NCI-H1105 (cell line): ENCODE measurements at places on chromosomes 6 and 20.

GRCh38 chr6:98574984-98575383, 259.4 kb upstream of the POU3F2 start:
- no peak for DNase-seq

- DNase-seq = no peak
Measured at GRCh38 chr20:1171461-1172093, 13.2 kb downstream of the TMEM74B start.

- no peak for DNase-seq
Measured at GRCh38 chr6:17863901-17864754, 123.3 kb downstream of the KIF13A start.

DNA sequence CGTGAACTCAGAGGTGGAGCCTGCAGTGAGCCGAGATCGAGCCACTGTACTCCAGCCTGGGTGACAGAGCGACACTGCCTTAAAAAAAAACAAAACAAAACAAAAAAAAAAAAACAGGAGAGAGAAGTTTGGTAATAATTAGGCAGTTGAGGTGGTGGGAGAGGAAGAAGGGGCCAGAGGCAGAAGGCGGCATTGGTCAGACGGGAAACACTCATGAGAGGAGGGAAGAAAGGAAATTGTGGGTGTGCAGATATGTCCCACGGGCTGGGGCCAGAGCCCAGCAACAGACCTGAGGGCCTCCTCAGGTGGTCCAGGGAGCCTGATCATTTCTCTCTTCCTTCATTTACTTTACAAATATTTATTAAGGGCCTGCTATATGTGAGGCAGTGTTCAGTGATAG, 20.0 kb downstream of the SULF2 start:
- DNase-seq = no peak

DNA sequence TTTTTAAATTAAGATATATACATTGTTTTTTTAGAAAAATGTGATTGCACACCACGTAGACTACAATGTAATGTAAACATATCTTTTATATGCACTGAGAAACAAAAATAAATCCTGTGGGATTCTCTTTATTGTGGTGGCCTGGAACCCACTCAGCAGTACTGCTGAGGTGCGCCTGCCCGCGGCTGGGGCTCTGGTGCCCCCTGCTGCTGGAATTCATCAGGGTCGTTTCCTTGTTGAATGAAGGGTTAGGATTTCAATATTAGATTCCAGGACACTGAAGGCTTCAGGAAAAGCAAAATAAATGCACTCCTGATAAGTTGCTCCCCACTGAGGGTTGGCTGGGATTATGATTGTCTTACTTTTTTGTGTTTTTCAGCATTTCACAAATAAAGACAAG, 175.8 kb upstream of the GGTLC1 start:
- DNase-seq = no peak

GRCh38 chr6:22632581-22633145, 63.3 kb downstream of the HDGFL1 start:
- DNase-seq = no peak

DNA sequence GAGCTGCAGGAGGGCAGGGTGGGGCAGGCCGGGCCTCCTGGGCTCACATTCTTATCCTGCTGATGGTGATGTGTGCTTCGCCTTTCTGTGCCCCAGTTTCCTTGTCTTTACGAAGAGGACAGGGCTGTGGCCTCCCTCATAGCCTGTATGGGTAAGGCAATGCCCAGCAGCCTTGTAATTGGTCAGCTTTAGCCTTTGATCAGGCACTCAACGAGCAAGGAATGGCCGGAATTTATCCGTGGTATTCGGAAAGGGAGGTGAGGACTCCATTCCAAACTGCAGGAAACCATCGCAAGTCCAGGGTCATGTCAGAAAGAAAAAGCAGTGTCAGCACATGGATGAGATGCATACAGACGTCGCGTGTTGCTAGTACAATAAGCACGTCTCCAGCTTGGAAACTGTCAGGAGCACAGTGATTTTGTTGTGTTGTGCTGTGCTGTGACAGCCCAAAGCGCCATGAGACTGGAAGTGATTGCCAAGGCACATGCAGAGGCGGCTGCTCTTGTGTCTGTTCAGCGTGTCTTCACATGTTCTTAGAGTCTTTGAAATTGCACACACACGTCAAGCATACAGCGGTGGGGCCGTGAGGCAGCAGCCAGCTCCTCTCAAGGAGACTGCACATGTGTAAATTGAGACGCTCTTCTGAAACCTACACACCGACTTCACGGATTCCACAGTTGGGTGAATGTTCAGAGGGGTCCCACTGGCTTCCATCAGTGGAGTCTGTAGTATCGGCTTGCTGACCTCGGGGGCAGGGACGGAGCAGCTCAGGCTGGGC, 6.2 kb downstream of the SS18L1 start:
- DNase-seq = no peak

- DNase-seq = peak; percentile 34
Measured at GRCh38 chr20:56628873-56629463, at the start of gene TFAP2C. TFAP2C (plus strand) TSS chr20:56629306; CDS start chr20:56629545, 239 bp downstream.

GRCh38 chr6:6270948-6271535, 49.4 kb downstream of the F13A1 start:
- no peak for DNase-seq

- DNase-seq = no peak
Measured at GRCh38 chr6:35511562-35511941, 1.1 kb downstream of the TULP1 start.

DNA sequence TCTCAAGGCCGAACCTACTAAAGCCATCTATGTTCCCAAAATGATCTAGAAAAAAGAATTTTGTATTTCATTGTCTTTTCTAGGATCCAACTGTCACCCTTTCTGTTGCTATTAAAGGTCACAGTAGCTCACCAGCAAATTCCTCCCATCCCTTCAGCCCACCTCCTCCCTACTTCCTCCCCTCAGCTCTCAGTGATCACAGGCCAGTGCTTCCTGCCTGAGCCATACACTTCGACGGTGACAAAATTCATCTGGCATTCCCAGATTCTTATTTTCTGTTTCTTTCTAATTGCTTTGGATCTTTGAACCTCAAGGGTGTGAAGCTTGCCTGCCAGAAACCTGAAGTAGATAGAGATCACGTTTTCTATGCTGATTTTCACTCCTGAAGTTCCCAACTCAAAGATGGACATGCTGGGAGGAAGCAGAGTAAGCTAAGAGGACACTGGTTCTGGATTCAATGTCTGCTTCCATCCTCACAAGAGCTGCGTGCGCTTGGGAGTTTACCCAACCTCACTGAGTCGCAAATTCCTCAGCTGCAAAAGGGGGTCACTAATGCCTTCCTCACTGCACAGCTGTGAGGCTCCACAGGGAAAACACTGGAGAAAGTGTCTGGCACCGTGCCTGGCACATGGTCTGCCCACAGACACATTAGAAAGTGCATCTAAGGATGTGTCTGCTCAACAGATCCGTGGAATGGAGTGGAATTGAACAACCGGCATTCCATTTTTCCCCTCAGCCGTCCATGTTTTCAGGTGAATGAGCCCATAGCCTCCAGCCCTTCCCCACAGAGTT, 34.5 kb downstream of the MDGA1 start:
- DNase-seq = no peak

DNA sequence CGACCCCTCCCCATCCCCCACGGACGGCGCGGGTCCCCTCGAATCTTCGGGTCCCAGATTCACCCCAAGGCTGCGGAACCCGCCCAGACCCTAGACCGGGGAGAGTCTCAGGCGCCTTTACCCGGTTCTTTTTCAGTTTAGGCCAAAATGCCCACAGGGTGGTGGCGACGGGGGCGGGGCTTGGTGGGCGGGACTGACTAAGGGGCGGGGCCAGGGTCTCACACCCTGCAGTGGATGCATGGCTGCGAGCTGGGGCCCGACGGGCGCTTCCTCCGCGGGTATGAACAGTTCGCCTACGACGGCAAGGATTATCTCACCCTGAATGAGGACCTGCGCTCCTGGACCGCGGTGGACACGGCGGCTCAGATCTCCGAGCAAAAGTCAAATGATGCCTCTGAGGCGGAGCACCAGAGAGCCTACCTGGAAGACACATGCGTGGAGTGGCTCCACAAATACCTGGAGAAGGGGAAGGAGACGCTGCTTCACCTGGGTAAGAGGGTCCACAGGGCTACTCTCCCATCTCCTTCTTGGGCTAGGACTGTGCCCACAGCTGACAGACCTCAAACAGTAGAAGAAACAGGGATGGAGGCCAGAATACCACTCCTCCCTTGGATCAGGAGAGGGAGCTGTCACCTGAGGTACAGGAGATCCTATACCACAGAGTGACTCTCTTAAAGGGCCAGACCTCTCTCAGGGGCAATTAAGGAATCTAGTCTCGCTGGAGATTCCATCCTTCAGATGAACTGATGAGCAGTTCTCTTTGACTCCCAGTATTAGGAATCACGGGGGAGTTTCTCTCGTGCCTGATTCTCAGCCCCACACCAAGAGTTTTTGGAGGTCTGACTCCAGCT, 942 bp downstream of the HLA-E start:
- peak; percentile 9 for DNase-seq

GRCh38 chr6:134065706-134066105, 13.3 kb upstream of the SLC2A12 start:
- DNase-seq = no peak

DNA sequence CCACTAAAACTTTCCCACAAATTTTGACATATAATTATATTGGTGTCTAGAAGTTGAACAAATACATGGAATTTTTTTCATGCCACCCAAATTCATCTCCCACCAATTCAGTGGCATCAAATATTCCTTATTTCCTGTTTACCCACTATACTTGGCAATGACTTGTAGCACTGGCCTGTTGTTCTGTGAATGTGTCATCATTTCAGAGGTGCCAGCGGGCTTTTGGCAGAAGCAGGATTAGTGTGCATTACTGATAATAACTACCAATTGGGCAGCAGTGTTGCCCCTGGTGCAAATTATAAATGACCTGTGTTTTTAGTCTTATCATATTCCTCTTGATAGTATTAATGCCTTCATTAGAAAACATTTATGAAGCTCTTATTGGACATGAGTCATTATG, 121.3 kb downstream of the TFAP2B start:
- no peak for DNase-seq

DNA sequence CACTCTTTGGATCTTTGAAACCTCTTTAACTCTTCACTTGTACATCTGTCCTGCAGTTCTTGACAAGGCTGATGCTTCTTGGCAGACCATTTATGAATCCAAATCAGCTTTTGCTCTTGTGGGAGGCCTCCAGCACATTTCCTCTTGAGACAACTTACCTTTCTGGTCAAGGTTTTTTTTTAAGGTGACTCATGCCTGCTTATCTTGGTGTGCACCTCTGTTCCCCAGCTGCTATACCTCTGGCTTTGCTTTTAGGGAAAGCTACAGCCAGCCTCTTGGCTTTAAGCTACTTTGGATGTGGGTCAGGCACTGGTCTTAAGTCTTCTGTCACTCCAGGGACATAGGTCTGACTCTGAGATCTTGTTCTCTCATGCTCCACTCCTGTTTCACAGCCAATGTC, 106.5 kb downstream of the PHF3 start:
- no peak for DNase-seq
